GOT3 (cell line): ENCODE measurements at places on chromosomes 12 and 14.

DNA sequence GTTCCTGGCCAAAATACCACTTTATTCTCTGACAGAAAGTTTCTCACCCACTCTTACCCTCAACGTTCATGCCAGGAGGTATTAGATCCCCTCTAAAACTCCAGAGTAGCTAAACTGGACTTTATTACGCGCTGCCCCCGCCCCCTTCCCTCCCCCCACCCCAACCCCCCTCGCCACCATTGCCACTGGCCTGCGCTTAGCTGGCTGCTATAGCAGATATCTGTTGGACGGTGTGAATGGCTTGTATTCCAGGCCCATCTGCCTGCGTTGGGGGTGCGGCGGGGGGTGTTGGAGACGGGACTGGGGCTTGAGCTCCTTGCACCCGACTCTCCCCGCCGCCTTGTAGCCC, 564 bp upstream of the THTPA start:
- no peak for DNase-seq

GRCh38 chr12:14756334-14757143, 46.7 kb downstream of the WBP11 start:
- no peak for DNase-seq

DNA sequence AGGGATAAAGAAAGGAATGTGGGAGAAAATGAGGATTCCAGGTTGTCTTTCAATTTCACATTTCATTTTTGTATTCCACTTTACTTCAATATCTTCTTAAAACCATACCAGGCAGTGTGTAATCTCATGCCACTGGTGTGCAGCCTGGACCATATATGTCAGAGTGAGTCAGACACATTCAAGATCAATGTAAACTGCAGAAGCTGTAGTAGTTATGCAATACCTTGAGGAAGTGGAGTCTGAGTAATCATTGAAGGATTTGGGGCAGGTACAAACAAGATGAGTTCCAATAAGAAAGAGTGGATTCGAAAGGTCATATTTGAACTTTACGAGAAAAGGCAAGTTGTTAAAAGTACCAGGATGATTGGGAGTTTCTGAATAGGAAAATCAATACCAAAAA, 14.1 kb downstream of the PLCZ1 start:
- no peak for DNase-seq

GRCh38 chr12:102948941-102949352, 8.5 kb upstream of the ASCL1 start:
- no peak for DNase-seq

DNA sequence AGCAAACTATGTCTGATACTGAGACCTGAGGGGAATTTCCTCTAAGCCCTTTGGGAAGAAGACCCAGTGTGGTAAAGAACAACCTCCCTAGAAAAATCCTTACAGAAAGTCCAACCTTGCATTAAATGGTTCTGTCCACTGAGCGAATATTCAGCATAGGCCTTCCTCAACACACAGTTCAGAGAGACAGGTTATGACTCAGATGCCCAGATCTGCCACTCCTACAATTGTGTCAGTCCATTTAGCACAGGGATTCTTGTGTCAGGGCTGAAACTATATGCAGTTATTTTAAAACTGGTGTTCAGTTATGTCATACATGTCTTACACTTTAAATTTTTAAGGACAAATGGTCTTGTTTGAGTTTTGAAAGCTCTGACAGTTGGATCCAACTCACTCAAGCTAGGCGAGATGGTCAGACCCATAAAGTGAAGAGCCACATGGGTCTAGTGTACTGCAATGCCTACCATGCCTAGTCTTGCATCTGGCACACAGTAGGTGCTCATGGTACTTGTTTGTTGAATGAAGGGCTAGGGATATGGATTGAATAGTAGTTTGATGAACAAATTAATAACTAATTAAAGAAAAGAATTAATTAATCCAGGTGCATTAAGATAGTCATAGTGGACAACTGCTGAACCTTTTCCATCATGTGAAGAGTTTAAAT, 207.5 kb upstream of the PWP1 start:
- DNase-seq: no peak

DNA sequence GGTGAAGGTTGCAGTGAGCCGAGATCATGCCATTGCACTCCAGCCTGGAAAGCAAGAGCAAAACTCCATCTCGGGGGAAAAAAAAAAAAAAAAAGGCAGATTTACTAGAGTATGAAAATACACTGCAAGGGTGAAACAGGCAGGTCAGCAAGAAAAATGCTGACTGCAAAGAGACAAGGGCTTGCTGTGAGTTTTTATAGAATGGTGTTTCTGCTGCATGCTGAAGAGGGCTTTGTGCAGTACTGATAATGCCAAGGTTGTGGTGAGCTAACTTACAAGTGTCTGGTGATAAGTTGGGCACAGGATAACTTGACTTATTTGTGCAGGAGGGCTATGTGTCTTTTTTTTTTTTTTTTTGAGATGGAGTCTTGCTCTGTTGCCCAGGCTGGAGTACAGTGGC, 25.9 kb upstream of the SRP54 start:
- DNase-seq: no peak

DNA sequence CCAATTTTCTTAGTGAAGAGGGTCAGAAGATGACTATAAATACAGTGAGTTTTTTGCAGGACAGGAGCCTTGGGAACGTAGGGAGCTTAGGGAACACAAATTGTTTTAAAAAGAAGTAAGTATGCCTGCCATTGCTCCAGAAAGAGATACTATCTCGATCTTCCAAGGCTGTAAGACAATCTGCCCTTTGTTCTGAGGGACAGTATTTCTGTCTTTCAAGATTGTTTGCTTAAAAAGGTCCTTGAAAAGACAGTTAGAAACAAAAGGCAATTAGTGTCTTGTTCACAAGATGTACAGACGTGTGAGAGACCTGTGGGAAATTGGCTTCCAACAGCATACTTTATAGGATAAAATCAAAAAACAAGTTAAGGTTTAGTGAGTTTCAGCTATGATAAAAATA, 321.2 kb upstream of the FAR2 start:
- no peak for DNase-seq

DNA sequence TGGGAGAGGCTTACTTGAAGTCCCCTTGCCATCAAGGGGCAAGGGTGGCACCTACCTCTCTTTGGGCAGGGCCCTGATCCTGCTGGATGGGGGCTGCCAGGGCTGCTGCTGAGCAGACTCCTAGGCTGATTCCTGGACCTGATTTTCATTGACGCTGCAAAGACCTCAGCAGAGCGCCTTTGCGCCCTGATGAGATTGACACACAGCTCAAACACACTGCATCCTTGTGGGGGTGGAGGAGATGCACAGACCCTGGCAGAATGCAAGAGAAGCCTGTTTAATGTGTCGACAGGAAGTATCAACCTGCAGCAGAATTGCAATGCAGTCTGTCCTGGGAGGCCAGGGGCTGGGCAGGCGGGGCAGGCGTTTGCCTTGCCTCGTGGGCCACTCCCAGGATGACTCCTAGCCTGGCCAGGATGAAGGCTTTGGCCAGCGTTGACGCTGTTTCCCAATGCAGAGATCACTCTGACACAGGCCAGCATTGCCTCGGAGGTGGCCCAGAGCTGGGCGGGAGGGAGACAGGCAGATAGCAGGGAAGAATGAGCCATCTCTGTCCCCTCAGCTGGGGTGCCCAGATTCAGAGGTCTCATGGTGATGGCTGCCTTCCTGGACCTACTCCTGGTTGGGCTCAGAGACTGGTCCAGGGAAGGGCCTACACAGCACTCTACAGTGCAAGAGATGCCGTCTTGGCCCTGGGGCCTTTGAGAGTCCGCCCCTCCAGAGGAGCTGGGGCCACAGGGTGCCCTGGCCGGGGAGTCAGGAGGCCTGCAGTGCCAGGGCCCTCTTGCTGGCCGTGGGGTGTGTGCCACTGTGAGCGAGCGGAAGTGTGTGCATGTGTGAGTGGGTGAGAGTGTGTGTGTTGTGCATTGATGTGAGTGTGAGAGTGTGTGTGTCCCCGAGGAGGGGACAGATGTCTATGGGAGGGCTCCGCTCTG, 108.3 kb downstream of the KIF26A start:
- DNase-seq: no peak

DNA sequence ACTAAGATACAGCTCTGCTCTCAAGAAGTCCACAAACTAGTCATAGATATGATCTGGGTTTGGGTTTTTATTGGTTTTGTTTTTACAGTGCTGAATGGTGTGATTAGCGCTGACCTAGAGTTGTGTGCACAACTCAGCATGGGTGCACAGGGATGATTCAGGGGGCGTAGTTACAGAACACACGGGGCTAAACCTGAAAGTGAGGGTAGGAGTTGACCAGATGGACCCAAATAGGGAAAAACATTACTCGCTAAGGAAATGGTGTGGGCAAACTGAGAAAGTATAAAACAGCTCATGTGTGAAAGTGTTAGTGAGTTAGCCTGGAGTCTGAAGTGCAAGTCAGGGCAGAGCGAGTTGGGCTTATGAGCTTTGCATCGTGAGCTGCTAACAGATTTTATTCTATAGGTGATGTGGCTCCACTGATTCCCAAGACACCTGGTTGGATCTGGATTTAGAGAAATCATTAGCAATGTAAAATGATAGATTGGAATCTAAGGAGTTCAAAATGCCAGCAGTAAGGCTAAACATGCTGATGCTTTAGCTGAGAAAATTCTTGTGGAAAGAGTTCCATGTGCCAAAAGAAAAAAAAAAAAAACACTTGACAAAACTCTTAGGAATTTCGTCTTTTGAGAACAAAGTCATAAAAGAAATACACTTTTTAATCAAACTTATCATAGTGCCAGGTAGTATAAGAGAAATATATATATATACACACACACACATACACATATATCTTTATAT, 134.9 kb downstream of the SLC5A8 start:
- DNase-seq: no peak

DNA sequence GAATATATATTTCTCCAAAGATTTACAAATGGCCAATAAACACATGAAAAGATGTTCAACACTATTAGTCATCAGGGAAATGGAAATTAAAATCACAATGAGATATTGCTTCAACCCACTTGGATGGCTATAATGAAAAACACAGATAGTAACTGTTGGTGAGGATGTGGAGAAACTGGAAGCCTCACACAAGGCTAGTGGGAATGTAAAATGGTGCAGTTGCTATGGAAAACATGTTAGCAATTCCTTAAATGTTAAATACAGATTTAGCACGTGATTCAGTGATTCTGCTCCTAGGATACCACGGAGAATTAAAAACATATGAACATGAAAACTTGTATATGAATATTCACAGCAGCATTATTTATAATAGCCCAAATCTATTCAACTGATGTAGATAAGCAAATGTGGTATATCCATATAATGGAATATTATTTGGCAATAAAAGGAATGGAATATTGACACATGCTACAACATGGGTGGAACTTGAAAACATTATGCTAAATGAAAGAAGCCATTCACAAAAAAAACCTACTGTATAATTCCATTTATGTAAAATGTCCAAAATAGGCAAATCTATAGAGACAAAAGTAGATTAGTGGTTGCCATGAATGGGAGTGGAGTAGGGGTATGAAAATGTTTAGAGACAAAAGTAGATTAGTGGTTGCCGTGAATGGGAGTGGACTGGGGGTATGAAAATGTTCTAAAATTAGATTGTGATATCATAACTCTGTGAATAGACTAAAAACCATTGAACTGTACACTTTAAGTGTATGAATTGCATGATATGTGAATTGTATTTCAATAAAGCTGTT, 227.1 kb upstream of the DDHD1 start:
- DNase-seq: no peak

- no peak for DNase-seq
These were observed 20.4 kb upstream of the AMN start for GRCh38 chr14:102902086-102902485.

- DNase-seq: no peak
These were observed 90.7 kb downstream of the SINHCAF start for GRCh38 chr12:31234955-31235867.

DNA sequence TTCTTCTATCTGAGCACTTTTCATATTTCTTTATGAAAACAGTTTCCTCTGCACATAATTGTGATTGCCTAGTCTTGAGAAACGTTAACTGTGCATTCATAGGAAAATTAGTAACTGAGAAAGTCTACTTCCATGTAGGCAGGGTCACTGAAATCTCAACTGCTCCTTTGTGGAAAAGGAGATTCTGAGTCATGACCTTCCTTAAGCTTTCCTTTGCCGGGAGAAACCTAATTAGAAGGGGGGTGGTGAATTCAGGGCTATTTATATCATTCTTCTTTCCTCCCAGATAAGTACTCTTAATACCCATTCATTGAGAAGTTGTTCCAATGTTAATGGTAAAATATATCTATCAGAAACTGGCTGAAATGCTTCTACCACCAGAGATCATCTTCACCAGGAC, 751.0 kb upstream of the TMEM132C start:
- no peak for DNase-seq

GRCh38 chr12:50187084-50187900, 20.1 kb upstream of the CERS5 start:
- DNase-seq: no peak

DNA sequence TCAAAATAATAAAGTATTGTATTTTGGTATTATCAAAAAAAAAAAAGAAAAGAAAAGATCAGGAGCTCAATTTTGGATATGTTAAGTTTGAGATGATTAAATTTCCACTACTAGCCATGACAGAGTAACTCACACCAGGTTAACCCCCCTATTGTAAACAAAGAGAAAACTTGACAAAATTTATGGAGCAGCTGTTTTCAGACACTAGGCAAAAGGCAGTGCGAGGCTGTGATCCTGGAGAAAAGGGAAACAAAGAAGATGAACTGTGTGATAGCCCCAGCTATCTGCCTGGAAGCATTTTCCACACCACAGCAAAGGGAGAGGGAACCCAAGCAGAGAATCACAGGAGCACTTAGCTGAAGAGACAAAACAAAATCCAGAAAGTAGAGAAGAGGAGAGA, 145.0 kb downstream of the KIF21A start:
- no peak for DNase-seq

- DNase-seq: no peak
These were observed 42.6 kb downstream of the ACTN1 start for GRCh38 chr14:68936476-68936875.

DNA sequence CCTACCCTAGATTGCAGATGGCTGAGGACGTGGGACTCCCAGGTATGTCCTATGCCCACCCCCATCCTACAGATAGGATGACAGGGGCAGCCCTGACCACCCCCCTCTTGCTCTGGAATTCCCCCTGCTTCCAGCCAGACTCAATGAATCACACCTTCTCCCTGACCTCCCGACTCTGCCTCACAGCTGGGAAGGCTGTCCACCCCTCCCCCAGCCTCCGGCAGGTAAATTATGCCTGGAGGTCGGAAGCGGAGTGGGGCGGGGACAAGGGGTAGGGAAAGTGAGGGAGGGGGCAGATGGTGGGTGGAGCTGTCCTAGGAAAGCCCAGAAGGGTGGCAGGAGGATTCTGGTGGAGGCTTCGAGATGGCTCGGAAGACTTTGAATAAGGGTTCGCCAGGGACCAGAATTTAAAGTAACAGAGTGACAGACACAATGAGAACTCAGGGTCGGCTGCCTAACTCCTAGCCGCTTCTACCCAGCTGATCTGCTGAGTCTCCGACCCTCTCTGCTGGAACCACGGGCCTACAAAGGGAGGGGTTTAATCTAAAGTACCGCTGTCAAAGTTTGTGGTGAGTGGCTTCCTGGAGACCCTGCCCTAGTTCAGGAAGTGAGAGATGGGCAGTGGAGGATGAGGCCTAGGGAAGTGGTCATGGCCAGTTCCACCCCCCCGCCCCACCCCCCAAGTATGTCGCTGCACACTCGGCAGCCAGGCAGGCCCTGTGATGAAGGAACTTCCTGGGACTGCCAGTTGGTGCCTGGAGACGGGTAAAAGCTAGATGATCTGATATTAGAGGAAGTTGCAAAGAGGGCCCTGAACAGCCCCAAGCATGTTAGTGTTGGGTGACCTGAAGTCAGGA, 4.2 kb downstream of the PLEKHG3 start:
- no peak for DNase-seq
